GM23248 (cell line): ENCODE measurements at places on chromosomes 7 and 10. TPM values are rescaled to one million over a fixed set of nuclear protein-coding genes. Genes with fewer than 3 reads are reported as not detected.
A peak's percentile ranks its signal among the peaks of the same experiment; 100 is the strongest.

GRCh38 chr7:2626498-2627117 lies 5.2 kb upstream of the TTYH3 start:
- no peak for DNase-seq

Gene CALHM1
- not detected in 2 replicates for total RNA-seq

Gene NRG3
- total RNA-seq: not detected in 2 replicates

Gene DNAH11
- total RNA-seq: 0.51 and 3.1 TPM in 2 replicates

DNA sequence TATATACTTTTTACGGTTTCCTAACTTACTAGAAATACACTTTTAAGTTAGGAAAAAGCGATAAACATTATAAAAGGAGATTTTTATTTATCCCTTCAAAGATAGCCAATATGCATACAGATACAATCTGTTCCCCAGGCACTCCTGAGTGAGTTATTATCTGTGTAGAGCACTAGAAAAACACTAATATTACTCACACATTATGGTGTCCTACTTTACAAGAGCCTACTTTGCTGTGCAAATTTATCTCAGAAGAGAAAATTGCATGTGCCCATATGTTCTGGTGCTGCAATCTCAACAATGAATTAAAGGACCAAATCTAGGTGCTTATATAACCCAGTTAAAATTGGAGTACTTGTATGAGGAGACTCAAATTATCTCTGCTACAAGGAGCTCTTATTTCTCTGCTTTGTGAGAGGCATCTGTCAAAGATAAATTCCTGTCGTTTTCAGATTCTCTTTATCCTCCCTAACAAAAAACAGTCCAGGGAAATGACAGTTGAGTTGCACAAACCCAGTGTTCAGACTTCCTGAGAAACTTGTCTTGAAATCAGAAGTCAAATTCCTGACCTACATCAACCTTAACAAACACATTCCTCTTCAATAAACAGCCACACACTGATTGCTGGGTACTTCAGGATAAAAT lies 28.9 kb downstream of the CPA1 start:
- DNase-seq: no peak

- DNase-seq: peak; percentile 16
Observed at GRCh38 chr7:104327938-104328295, 486 bp upstream of the LHFPL3 start.

- no peak for DNase-seq
Observed at GRCh38 chr7:148854983-148855382, 29.1 kb downstream of the EZH2 start.

Gene SLC26A5
- not detected in 2 replicates for total RNA-seq

Gene HMX2
- not detected in 2 replicates for total RNA-seq

GRCh38 chr7:105298439-105298894 lies 90.3 kb downstream of the SRPK2 start:
- no peak for DNase-seq

GRCh38 chr7:103718482-103719061 lies 270.9 kb downstream of the RELN start:
- DNase-seq: peak; percentile 32

DNA sequence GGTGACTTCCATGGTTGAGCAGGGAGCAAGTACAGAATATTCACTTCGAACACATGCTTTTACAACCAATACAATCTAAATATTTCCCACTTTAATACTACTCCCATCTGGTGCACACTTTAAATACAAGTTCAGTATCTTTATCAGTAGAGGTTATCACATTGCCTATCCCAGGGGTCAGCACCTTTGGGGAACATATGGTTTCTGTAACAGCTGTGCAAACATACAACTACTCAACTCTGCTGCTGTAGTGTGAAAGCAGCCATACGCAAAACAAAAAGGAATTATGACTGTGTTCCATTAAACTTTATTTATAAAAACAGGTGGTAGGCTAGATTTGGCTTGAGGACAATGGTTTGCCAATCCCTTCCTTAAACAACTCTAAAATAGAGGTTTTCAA lies 157.5 kb downstream of the XPNPEP1 start:
- DNase-seq: no peak

DNA sequence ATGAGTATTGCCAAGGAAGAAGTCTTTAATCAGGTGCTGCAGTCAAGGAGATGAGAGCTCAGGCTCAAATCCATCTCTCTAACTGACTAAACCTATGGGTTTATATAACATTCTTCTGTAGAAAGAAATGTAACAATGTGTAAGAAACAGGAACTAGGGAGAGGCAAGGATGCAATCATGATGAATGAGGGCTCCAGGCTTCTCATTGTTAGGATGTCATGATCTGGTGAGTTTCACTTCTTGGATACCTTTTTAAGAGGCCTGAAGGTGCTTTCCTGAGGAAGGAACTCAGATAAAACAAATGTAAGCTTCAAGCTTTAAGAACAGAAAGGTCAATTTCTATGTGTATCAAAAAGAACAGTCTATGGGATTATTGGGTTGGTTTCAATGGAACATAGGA lies 30.8 kb upstream of the SCIN start:
- no peak for DNase-seq

Gene IFIT1B
- not detected in 2 replicates for total RNA-seq
